ENCODE measurements at places on chromosomes 6 and 20.
A peak's percentile ranks its signal among the peaks of the same experiment; 100 is the strongest.

GRCh38 chr6:11221623-11222384 is 10.7 kb downstream of the NEDD9 start:
- DNase-seq: peak; percentile 32

DNA sequence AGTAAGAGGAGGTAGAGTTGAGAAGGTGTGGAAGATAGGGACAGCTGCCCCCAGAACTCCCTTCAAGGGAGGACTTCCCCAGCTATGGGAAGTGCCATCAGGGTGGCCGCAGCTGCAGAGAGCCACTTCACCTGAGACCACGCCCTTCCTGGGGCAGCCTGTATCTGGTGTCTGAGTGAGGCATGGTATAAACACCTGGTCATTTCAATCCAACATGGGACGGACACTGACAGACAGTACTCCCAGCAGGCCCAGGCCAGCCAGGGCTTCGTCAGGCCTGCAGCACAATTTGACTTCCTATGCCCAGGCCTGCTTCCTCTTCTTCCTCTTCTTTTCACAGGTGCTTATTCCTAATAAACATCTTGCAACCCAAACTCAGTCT is 4.5 kb downstream of the SOX12 start:
- DNase-seq: no peak

- DNase-seq: peak; percentile 71
Observed at GRCh38 chr6:54860739-54861138, 14.2 kb downstream of the FAM83B start.

GRCh38 chr6:151940307-151940706 is 132.8 kb downstream of the ESR1 start:
- no peak for DNase-seq

DNA sequence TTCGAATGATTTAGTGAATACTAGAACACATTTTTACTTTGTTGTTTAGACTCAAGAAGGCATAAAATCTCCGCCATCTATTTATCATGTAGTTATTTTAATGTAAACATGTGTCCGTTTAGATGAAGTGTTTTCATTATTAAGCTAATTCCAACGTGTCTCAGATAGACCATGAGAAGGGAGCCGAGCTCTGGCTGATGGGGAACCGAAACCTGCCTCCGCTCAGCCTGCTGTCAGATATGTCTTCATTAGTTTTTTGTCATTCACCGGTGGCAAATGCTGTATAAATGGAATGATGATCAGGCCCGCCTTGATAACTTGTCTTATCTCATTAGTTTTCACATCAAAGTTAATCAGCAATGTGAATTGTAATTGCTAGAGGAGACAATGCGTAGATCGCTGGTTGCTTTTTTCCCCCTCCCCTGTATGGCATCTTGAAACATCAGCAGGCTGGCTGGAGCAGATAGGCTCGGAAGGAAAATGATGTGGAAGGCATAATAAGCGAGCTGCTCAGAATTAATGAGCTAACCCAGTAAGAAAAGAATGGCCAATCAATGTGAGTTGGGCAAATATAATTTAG is 136.4 kb downstream of the LINC00237 start:
- DNase-seq: no peak

- peak; percentile 78 for DNase-seq
Observed at GRCh38 chr20:35263532-35264341, 14.2 kb downstream of the MMP24OS start.

GRCh38 chr20:25584905-25585704 is at the start of gene NINL:
TSS of gene NINL (minus strand) at chr20:25585531. CDS start at chr20:25526587, 58,944 bp downstream.
- DNase-seq: peak; percentile 32

Data from NCI-H226 (cell line).